ENCODE measurements at places on chromosomes 13 and 19.

- no peak overlapping the region for H3K4me3 ChIP-seq
- H3K4me1 ChIP-seq: peaks cover 2% of the 10 kb centered on the region
- no peaks in the 10 kb centered on the region for H3K27me3 ChIP-seq
- no peak overlapping the region for H3K27ac ChIP-seq
- DNase-seq: no peak
Observed at GRCh38 chr19:3523361-3524077, 15.5 kb upstream of the TEKTIP1 start.

- no peaks in the 10 kb centered on the region for H3K27me3 ChIP-seq
- H3K27ac ChIP-seq: no peak within 1 kb of the TSS
- peak; percentile 84 for DNase-seq
- H3K36me3 ChIP-seq: no peaks in the 10 kb centered on the region
- H3K4me3 ChIP-seq: peak within 1 kb of the TSS; percentile 79
Observed at GRCh38 chr19:46296722-46297461, at the start of gene HIF3A. Gene HIF3A (plus strand): TSS chr19:46297042. CDS start chr19:46297077, 35 bp downstream.

DNA sequence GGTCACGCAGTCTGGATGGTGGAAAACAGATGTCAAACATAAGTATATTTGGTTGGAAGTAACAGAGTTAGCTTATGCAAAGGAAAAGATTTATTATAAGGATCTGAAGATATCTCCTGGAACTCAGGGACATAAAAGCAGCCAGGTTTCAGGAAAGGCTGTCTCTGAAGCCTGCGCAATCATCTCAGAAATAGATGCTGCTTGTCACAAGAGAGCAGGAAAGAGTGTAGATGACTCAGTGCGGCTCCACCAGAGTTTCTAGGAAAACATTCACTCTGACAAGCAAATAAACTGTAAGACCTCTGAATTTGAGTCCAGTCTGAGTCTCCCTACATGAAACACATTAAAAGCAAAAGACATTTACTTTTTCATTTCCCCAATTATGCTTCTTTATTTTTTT, 220.4 kb upstream of the HTR2A start:
- peaks cover 1% of the 10 kb centered on the region for H3K4me1 ChIP-seq
- H3K27me3 ChIP-seq: no peaks in the 10 kb centered on the region
- H3K4me3 ChIP-seq: no peak overlapping the region
- no peaks in the 10 kb centered on the region for H3K36me3 ChIP-seq
- H3K27ac ChIP-seq: no peak overlapping the region

GRCh38 chr13:72181661-72182060, 314.7 kb upstream of the DACH1 start:
- H3K27ac ChIP-seq: no peak overlapping the region
- H3K4me1 ChIP-seq: no peaks in the 10 kb centered on the region
- H3K27me3 ChIP-seq: no peaks in the 10 kb centered on the region
- H3K36me3 ChIP-seq: no peaks in the 10 kb centered on the region
- no peak overlapping the region for H3K4me3 ChIP-seq

DNA sequence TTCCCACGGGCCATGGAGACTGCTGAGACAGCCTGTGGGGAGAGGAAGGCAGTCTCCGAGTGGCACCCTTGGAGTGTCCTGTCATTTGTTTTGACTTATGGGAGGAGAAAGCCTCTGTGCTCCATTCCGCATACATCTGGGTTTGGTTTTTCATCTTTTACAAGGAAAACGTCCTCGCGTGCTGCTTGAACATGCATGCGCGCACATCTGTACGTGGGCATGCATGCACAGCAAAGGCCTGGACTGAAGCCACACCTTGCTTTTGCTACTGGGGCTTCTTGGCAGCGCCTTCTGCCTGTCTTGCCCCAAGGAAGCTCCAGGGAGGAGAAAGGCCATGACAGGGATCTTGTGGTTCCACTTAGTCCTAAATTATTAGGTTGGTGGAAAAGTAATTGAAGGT, 44.0 kb downstream of the SUGP2 start:
- H3K27me3 ChIP-seq: no peaks in the 10 kb centered on the region
- H3K4me1 ChIP-seq: no peaks in the 10 kb centered on the region
- no peak overlapping the region for H3K27ac ChIP-seq
- peaks cover 20% of the 10 kb centered on the region for H3K36me3 ChIP-seq
- no peak for DNase-seq

GRCh38 chr13:27919934-27920676, at the start of gene PDX1:
Gene PDX1 (plus strand): TSS chr13:27920000. CDS start chr13:27920139, 139 bp downstream.
- H3K27me3 ChIP-seq: peaks cover 93% of the 10 kb centered on the region
- H3K36me3 ChIP-seq: no peaks in the 10 kb centered on the region
- no peak within 1 kb of the TSS for H3K27ac ChIP-seq
- DNase-seq: no peak

DNA sequence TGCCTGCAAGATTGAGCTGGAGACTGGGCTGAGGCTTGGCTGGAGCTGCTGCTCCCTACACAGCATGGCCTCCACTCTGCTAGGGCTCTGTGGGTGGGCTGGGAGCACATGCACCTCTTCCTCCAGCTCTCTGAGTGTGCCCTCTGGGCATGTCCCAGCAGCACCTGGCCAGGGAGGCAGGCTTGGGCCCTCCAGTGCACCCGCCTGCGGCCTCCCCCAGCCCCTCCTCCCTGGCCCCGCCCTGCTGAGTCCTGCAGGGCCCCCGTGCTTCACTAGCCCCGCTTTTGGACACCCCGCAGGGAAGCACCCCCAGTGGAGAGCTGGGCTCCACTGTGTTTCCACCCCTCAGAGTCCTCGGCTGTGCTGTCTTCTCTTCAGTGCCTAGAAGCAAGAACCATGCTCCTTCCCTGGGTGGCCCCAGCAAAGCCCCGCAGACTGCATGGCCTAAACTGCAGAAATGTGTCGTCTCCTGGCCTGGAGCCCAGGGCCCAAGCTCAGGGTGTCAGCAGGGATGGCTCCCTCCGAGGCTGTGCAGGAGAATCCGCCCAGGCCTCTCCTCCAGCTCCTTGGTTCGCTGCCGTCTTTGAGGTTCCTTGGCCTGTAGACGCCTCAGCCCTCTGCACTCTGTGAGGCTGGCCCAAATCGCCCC, 5.0 kb upstream of the TEX29 start:
- no peak for DNase-seq
- no peak overlapping the region for H3K27ac ChIP-seq
- no peak overlapping the region for H3K4me3 ChIP-seq
- no peaks in the 10 kb centered on the region for H3K27me3 ChIP-seq
- no peaks in the 10 kb centered on the region for H3K4me1 ChIP-seq

GRCh38 chr13:30325668-30326067, 18.3 kb upstream of the KATNAL1 start:
- no peak for DNase-seq
- no peaks in the 10 kb centered on the region for H3K27me3 ChIP-seq
- no peak overlapping the region for H3K27ac ChIP-seq
- H3K4me1 ChIP-seq: no peaks in the 10 kb centered on the region
- H3K4me3 ChIP-seq: no peak overlapping the region

DNA sequence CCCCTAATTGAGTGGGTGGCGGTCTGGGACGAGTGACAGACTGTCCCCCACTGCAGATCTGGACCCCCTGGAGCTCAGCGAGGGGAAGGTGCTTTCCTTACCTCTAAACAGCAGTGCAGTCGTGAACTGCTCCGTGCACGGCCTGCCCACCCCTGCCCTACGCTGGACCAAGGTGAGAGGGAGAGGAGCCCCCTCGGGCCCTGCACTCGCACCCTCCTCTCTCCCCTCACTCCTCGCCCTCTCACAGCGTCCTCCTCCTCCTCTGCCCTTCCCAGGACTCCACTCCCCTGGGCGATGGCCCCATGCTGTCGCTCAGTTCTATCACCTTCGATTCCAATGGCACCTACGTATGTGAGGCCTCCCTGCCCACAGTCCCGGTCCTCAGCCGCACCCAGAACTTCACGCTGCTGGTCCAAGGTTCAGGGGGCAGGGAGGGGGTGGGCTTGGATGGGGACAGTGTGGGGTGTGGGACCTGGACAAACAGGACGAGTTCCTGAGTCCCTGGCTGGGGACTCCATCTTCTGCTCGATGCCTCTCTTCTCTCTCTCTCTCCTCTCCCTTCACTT, 9.6 kb downstream of the BCAM start:
- no peaks in the 10 kb centered on the region for H3K4me1 ChIP-seq
- no peak overlapping the region for H3K4me3 ChIP-seq
- no peaks in the 10 kb centered on the region for H3K27me3 ChIP-seq
- H3K27ac ChIP-seq: no peak overlapping the region

DNA sequence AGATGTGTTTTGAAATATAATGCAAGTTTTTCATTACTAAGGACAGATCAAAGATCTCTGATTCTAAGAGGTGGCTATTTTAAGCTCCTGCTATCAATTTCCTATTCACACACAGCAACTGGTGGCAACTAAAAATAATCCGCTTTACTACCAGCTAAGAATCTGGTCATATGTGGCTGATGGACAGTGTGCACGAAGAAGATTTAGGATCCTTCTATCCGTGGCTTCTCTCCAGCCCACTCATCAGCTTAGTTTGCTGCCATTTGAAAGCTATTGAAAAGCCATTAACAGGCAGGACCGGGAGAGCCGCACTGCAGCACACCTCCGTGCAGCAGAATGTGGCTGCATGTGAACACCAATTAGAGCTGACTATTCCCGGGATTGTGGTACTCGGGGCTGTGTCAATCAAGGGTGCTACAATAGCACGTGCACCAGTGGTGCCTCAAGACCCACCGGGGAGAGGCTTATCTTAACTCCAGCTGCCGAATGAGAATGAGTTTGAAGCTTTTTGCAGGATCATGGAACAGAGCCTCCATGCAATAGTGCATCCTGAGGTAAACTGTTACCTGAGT, at the start of gene MYO16:
Gene MYO16, plus strand, starts transcription at position 431 of the 572 bp plus-strand sequence. CDS start 234 bp downstream, outside the sequence.
- no peaks in the 10 kb centered on the region for H3K4me1 ChIP-seq
- H3K27ac ChIP-seq: no peak within 1 kb of the TSS
- H3K27me3 ChIP-seq: no peaks in the 10 kb centered on the region
- H3K36me3 ChIP-seq: no peaks in the 10 kb centered on the region
- no peak within 1 kb of the TSS for H3K4me3 ChIP-seq
- DNase-seq: no peak

GRCh38 chr13:31930901-31931522, 100.6 kb upstream of the FRY start:
- H3K27me3 ChIP-seq: no peaks in the 10 kb centered on the region
- no peak for DNase-seq
- H3K4me1 ChIP-seq: 0 out of 2 replicates have a peak, but pooled peaks cover 1% of the 10 kb centered on the region
- no peak overlapping the region for H3K27ac ChIP-seq
- no peaks in the 10 kb centered on the region for H3K36me3 ChIP-seq

- H3K4me3 ChIP-seq: no peak overlapping the region
- no peak for DNase-seq
- no peaks in the 10 kb centered on the region for H3K36me3 ChIP-seq
- H3K4me1 ChIP-seq: peaks cover 4% of the 10 kb centered on the region
- H3K27me3 ChIP-seq: peaks cover 10% of the 10 kb centered on the region
Observed at GRCh38 chr19:10271543-10272086, 695 bp downstream of the ICAM1 start.

GRCh38 chr13:80168089-80168850, 172.7 kb downstream of the SPRY2 start:
- H3K27ac ChIP-seq: no peak overlapping the region
- DNase-seq: no peak
- no peaks in the 10 kb centered on the region for H3K36me3 ChIP-seq
- no peaks in the 10 kb centered on the region for H3K4me1 ChIP-seq
- no peaks in the 10 kb centered on the region for H3K27me3 ChIP-seq

- H3K4me3 ChIP-seq: no peak overlapping the region
- no peak for DNase-seq
- no peaks in the 10 kb centered on the region for H3K27me3 ChIP-seq
- no peaks in the 10 kb centered on the region for H3K4me1 ChIP-seq
Observed at GRCh38 chr19:41000310-41000737, 9.2 kb downstream of the CYP2B6 start.

GRCh38 chr19:49155005-49155819, at the start of gene HRC:
Gene HRC (minus strand): TSS chr19:49155396. CDS start chr19:49155237, 159 bp downstream.
- H3K4me3 ChIP-seq: no peak within 1 kb of the TSS
- H3K27ac ChIP-seq: no peak within 1 kb of the TSS
- no peaks in the 10 kb centered on the region for H3K27me3 ChIP-seq
- no peaks in the 10 kb centered on the region for H3K36me3 ChIP-seq
- H3K4me1 ChIP-seq: peaks cover 11% of the 10 kb centered on the region

- no peak overlapping the region for H3K27ac ChIP-seq
- H3K36me3 ChIP-seq: no peaks in the 10 kb centered on the region
- H3K4me1 ChIP-seq: peaks cover 1% of the 10 kb centered on the region
- no peak overlapping the region for H3K4me3 ChIP-seq
- no peaks in the 10 kb centered on the region for H3K27me3 ChIP-seq
Observed at GRCh38 chr19:39008137-39008536, 24.2 kb downstream of the FBXO27 start.

DNA sequence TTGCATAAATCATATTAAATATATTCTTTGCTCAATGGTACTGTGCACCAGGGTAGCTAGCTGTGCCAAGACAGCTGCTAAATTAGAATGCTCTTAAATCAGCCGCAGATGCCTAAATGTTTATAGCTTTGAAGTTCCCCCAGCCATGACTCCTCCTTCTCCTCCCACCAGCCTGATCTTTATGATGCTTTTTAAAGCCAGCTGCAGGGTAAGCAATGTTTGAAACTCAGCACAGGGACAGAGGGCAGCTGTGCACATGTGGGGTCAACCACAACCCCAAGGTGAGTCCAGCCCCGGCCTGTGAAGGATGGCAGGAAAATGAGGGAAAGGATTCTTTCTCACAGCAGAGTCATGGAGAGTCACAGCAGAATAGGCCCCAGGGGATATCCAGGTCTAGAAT, 635.7 kb downstream of the UQCRFS1 start:
- peaks cover 6% of the 10 kb centered on the region for H3K4me1 ChIP-seq
- H3K27me3 ChIP-seq: no peaks in the 10 kb centered on the region
- DNase-seq: no peak
- no peak overlapping the region for H3K27ac ChIP-seq
- H3K4me3 ChIP-seq: no peak overlapping the region
- no peaks in the 10 kb centered on the region for H3K36me3 ChIP-seq

DNA sequence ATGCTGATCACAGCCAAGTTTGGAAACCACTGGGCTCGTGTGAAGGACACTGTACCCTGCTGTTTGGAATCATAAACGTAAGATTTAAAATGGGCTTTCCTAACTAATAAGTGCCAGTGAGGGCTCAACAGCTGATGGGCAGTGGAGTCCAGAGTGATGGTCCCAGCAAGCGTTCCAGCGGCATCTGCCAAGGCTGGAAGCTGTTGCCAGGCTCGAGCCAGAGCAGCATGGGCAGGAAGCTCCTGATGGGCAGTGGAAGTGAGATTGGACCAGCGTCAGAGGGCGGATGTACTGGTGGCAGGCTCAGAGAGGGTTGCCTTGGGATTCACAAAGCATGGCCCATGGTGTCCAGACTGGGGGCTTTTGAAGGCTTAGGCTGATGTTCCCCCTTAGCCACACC, 30.2 kb downstream of the COL4A2 start:
- DNase-seq: no peak
- H3K27me3 ChIP-seq: no peaks in the 10 kb centered on the region
- H3K27ac ChIP-seq: no peak overlapping the region

All from iPS DF 6.9 (cell line).